Peyer's patch (tissue), 4 donors: ENCODE measurements at places on chromosomes 6 and 20. TPM values are rescaled to one million over a fixed set of nuclear protein-coding genes. Genes with fewer than 3 reads are reported as not detected.
A peak's percentile ranks its signal among the peaks of the same experiment; 100 is the strongest.

GRCh38 chr6:16852671-16853070, 91.4 kb upstream of the ATXN1 start:
- no peak for DNase-seq

The DDO gene
- total RNA-seq = 3.5 TPM

DNA sequence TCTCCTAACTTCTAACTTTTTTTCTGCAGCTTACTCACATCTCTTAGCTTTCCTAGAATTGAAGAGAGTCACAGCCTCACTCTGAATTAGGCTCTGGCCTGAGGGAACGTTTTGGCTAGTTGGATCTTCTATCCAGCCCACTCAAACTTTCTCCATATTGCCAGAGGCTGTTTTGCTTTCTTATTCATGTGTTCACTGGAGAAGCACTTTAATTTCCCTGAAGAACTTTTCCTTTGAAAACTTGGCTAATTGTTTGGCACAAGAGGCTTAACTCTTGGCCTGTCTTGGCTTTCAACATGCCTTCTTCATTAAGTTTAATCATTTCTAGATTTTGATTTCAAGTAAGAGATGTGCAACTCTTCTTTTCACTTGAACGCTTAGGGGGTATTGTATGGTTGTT, 138.2 kb upstream of the PLCB4 start:
- no peak for DNase-seq

The TSPYL1 gene
- total RNA-seq = 49.6 TPM

- DNase-seq = no peak
Observed at GRCh38 chr20:54473340-54473739, 2.1 kb upstream of the DOK5 start.

The SOBP gene
- total RNA-seq = 0.35 TPM

- peak; percentile 83 for DNase-seq
Observed at GRCh38 chr6:158816803-158817727, 2.1 kb downstream of the EZR start.

GRCh38 chr6:167892835-167893815, 66.4 kb downstream of the AFDN start:
- DNase-seq = no peak

GRCh38 chr20:14599613-14600012, 262.2 kb upstream of the FLRT3 start:
- DNase-seq = no peak

DNA sequence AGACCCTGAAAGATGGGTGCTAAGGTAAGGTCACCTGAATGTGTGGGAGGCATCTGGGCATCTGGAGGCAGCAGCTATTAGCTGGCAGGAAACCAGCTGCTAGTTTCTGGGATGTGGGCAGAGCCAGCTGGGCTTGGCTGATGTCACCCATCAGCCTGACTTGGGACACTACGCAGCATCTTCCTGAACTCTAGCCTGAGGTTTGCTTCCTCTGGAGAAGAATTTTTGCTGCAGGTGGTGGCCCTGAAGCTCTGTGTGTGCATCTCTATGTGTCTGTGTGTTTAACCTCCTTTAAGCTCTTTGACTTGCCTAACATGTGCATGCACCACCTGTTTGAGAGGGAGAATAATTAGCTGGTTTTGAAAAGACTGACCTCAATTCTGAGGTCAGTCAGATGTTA, 465.1 kb upstream of the CHD6 start:
- DNase-seq = no peak

- DNase-seq = no peak
Observed at GRCh38 chr6:153192943-153193885, 62.1 kb upstream of the RGS17 start.

GRCh38 chr6:52231406-52232127, 12.7 kb downstream of the IL17F start:
- DNase-seq = no peak

DNA sequence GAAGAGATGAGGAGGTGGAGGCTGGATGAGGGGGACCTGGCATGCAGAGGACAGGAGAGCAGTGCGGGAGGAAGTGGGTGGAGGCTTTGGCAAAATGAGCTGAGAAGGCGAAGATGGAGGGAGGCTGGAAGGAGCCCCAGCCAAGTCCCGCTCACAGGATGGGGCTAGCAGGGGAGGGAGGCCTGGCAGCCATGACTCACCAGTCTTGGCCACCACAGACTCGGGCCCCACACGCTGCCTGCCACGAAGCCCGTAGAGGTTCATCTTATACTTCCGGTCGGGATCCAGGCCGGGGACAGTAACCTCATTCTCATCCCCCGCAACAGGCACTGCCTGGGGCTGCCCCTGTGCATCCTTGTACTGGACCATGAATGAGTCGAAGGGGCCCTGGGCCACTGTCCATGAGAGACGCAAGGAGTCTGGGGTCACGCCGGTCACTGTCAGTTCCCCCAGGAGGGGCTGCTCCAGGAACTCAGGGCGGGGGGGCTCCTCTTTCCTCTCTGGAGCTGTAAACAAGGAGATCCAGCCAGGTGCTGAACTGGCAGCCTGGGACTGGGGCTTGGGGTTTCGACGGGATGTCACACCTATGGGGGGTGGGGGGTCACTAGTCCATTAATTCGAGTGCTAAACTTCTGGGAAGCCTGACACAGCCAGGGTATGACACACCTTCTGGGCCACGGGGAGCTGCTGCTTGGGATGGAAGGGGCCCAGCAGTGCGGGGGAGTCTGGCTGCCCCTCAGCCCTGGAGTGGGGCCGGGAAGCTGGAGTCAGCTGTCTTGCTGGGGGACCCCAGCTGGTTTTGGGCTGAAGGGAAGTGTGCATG, 27.8 kb downstream of the TNXB start:
- no peak for DNase-seq

GRCh38 chr6:133680994-133681393, 207.9 kb upstream of the TCF21 start:
- no peak for DNase-seq

GRCh38 chr6:111573892-111574797, 31.5 kb downstream of the TRAF3IP2 start:
- DNase-seq = no peak

DNA sequence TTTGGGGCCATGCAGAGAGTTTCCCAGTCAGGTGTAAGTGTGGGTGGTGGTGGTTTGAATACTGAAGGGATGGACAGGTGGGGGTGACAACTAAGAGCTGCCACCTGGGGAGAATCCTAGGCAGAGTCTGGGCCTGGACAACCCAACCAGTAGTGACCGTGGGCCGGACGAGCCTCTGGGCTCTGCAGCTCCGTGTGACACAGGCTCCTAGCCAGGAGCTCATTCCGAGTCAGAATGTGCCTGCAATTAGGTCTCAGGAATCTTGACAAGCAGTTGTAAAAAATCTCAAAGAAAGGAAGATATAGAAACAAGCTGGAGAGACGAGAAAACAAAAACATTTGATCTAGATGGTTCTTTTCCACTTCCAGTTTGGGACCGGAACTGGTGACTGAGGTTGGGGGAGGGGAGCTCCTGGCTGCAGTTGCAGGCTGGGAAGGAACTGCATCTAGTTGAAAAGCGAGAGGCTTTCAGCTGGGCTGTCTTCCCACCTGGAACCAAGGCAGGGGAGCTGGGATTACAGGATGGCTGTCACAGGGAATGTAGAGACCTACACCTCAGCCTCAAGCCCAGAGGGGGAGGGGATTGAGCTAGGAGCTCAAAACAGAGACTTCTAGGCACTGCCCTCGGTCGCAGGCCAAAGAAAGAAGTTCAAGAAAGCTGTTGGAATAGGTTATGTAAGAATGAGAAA, 156.9 kb downstream of the PAX1 start:
- no peak for DNase-seq
